ENCODE measurements at places on chromosomes 5 and 9.

GRCh38 chr5:11224436-11225187 is 463.6 kb upstream of the DAP start:
- DNase-seq, result no peak

GRCh38 chr5:171847026-171847425 is 61.4 kb downstream of the SMIM23 start:
- DNase-seq, result no peak

GRCh38 chr5:37005946-37006540 is 129.5 kb downstream of the NIPBL start:
- DNase-seq, result peak; percentile 18

GRCh38 chr5:61915646-61916045 is 390.4 kb upstream of the KIF2A start:
- no peak for DNase-seq

- no peak for DNase-seq
Measured at GRCh38 chr9:38106488-38106887, 37.5 kb upstream of the SHB start.

GRCh38 chr5:35810601-35811000 is 46.1 kb upstream of the IL7R start:
- DNase-seq, result peak; percentile 46

DNA sequence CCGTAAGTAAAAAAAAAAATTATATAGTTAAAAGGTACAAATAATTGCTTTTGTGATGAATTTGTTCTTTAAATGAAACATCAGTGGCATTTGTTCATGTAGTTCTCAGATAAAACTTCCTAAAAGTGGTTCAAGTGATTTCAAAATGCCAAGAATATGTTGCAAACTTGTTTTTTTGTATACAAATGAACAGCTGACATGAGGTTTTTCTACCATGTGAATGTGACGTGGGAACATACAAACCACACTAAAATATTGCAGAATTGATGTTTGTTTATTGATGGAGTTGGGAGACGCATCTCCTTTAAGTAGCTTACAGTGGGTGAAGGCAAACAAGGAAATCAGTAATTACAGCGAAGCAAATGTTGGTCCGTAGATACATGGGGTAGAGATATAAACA is 16.9 kb downstream of the BASP1 start:
- DNase-seq, result no peak

- no peak for DNase-seq
Measured at GRCh38 chr9:113966394-113966793, 90.3 kb downstream of the ZNF618 start.

- DNase-seq, result no peak
Measured at GRCh38 chr9:120712539-120713031, 1.7 kb downstream of the MEGF9 start.

DNA sequence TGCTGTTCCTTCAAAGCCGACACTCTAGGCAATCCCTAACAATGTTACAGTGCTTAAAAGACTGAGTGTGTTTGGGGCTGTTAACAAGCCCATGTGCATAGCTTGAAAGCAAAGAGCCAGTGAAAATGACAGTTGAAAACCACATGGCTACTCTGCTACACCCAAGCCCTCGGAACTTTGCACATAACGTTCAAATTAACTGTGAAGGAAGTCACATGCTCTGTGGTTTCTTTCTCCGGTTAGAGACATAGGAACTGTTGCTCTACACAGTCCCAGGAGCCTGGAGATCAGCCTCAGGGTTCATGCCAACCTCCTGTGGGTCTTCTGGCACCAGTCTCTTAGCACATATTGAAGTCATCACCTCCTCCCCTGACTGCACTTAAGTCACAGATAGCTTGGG is 51.1 kb downstream of the C9orf152 start:
- peak; percentile 57 for DNase-seq

- DNase-seq, result no peak
Measured at GRCh38 chr9:116504893-116505480, 182.1 kb upstream of the TRIM32 start.

DNA sequence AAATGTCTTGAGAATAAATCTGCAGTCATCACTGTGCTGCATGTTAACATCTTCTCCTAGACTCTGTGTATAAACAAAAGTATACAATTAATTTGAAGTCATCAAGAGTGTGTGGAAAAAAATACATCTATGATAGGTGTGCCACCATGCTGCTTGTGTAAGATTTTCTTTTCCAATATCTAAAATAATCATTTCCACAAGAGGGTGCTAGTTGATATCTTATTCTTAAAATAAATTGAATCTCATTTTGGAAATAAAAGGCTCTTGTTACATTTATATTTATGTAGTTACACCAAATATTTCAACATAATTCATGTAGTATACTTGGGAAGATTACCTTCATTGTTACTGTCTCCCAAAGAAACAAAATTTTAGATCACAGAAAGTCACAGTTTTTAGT is 14.1 kb upstream of the MOCS2 start:
- DNase-seq, result no peak

- no peak for DNase-seq
Measured at GRCh38 chr5:176513788-176514187, 23.4 kb downstream of the RNF44 start.

DNA sequence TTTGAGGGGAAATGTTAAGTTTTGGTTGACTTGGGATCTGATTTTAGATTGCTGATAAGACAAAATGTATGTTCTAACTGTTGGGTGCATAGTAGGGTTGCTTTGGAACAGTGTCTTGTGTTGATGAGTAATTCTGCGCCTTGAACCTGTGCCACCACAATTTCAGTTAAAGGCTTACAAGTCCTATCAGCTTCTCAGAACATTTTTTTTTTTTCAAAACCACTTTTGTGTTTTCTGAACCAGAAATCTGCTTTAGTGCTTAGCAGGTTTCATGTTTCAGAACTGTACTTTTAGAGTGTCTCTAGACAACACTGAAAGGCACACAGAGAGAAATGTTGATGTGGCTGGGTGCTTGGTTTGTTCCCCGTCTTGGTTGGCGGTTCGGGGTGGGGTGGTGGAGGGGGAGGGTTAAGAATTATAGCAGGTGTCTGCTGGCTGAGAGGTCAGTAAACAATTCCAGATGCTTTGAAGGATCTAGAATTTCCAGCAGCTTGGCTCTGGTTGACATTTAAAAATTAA is 84.6 kb downstream of the ANKRD55 start:
- peak; percentile 41 for DNase-seq

DNA sequence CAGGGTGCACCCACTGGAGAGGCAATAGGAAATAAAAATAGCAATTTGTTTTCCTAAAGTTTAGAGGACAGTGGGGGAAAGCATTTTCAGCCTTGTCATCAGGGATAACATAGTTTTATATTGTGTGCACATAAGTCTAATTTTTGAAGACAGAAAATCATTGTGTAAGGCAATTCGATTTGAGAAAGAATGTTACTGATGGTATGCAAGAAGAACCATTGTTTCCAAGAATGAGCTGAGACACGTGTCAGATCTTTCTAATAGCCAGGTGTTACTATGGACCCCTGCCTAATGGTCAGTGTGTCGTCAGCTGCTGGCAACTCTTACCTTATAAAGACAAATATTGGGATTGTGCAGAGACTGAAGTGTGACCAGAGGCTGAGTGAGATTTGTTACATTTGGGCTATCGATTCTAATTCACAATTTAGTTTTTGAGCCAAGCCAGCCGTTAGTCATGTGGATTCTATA is 67.1 kb upstream of the PPP2R2B start:
- no peak for DNase-seq

GRCh38 chr5:168946363-168946762 is 354.6 kb downstream of the SLIT3 start:
- no peak for DNase-seq

- DNase-seq, result no peak
Measured at GRCh38 chr5:116071211-116071610, 13.6 kb upstream of the COMMD10 start.

DNA sequence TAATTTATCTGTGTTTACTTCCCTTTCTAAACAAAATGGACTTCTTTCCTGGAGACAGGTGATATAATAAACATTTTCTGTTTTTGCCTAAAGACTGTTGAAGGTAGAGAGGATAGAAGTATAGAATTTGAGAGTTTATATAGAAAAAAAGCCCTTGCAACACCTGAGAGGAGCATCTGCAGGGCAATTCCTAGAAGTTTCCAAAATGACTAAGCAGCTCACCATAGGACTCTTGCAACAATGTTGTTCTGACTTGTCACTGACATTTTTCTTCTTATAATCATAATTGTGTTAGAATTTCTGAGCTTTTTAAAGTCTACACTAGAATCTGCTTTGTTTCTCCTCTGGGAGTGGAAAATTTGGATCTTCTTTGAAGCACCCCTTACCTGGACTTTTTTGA is 216.8 kb downstream of the TUSC1 start:
- no peak for DNase-seq

DNA sequence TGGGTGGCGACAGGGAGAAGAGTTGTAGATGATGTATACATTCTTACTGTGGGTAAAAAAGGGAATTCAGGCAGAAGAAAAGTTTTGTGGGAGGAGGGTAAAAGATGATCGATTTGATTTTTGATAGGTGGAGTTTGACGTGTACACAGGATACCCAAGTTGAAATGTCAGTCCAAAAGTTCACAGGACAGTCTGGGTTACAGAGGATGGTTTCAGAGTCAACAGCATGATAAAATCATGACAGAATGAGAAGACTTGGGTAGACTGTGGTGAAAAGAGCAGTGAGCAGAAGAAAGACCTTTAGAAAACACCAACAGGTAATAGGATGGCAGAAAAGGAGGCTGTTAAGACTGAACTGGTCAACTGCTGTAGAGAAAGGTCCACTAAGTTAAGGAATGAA is 72.2 kb upstream of the FRRS1L start:
- DNase-seq, result no peak

DNA sequence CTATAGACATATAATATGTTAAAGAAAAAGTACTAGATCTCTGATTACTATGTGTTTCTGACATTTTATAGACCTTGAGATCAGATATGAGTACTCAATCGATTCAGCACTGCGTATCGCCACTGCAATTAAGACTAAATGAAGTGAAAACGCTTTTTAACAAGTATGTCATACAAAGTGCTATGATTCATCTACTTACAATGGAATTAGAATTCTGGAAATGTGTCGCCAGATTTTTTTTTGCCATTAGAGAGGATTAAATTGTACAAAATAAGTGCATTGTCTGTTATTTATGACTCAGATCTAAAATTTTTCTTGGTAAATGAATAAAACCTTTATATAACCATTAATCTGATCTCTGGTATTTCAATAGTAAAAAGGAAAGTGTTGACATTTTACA is 20.0 kb upstream of the AGGF1 start:
- DNase-seq, result no peak

DNA sequence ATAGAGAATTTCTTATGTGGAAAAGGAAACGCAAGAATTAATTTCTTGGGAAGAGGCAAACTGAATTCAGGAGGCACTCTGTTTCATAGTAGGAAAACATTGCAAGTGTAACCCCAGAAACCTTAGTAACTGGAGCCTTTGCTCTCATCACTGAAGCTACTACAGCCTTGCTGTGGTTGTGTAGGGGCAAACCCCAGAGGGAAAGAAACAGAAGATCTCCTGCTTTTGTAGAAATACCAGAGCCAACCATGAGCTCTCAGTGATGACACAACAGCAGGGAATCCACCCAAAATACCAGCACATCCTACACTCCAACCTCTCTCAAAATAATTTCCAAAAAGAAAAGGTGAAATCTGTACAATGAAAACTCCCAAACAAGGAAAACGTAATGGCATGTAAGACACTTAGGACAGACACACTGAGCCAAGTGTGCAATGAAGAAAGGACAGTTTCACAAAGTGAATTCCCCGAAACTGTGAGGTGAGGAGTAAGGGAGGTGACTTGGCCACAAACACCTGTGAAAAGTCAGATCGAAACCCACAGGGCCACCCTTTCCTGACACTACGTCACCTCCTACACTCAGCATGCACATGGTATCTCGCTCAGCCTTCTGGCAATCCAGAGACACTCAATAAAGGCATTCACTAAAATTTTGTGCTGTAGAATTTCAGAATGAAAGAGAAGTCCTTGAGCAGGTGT is 8.5 kb upstream of the ACSL6 start:
- peak; percentile 85 for DNase-seq

GRCh38 chr5:74679966-74680365 is 5.1 kb upstream of the HEXB start:
- DNase-seq, result no peak

- peak; percentile 48 for DNase-seq
Measured at GRCh38 chr5:33997331-33997983, 10.4 kb downstream of the AMACR start.

GRCh38 chr9:84542554-84542953 is 127.0 kb upstream of the NTRK2 start:
- DNase-seq, result no peak

- DNase-seq, result no peak
Measured at GRCh38 chr9:107715740-107716139, 226.2 kb upstream of the KLF4 start.

- no peak for DNase-seq
Measured at GRCh38 chr9:13804532-13804931, 509.4 kb downstream of the NFIB start.

DNA sequence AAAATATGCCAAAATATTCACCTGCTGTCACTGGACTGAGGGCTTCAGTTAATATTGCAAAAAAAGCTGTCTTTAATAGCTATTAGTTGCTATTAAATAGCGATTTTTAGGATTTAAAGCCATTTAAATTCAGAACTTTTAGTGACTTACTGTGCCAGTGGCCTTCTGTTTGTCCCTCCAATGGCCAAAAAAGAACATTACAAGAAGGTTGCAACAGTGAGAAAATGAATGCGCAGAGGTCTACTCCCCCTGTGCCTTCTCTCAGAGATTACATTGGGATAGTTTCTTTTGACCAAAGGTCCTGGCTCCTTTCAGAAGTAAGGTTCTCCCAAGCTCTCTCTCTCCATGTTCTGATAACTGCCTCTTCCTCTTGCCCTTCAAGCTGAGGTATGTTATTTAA is 930.3 kb upstream of the ARRDC3 start:
- no peak for DNase-seq

DNA sequence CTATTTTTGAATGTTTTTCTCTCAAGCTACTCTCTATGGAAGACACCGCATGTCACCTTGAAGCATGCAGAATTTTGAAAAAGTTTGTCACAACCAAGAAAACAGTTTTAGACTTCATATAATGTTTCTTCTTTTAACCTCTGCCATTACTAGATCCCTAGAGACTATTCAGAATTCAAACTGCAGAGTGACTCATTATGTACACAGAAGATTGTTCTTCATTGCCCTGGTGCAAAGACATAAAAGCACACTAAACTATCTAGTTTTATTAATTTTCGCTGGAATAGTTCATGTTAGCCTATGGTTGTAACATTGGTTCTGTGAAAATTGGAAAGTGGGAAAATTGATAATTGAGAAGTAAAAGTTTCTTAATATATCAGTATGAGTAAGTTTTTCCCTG is 18.4 kb downstream of the F2RL2 start:
- no peak for DNase-seq

- DNase-seq, result no peak
Measured at GRCh38 chr5:143515829-143516228, 112.3 kb upstream of the NR3C1 start.

- DNase-seq, result no peak
Measured at GRCh38 chr9:114525513-114525912, 20.2 kb upstream of the WHRN start.

GRCh38 chr5:56625541-56625940 is 189.8 kb upstream of the MAP3K1 start:
- DNase-seq, result no peak

GRCh38 chr5:75656311-75657003 is 45.2 kb downstream of the ANKDD1B start:
- DNase-seq, result no peak
